Esophagus squamous epithelium (tissue), 5 donors: ENCODE measurements at places on chromosomes 5 and 9.

GRCh38 chr9:129595903-129596540 is 24.9 kb downstream of the C9orf50 start:
- no peak for DNase-seq

GRCh38 chr5:66987949-66988838 is 208.4 kb downstream of the CD180 start:
- DNase-seq, result no peak

DNA sequence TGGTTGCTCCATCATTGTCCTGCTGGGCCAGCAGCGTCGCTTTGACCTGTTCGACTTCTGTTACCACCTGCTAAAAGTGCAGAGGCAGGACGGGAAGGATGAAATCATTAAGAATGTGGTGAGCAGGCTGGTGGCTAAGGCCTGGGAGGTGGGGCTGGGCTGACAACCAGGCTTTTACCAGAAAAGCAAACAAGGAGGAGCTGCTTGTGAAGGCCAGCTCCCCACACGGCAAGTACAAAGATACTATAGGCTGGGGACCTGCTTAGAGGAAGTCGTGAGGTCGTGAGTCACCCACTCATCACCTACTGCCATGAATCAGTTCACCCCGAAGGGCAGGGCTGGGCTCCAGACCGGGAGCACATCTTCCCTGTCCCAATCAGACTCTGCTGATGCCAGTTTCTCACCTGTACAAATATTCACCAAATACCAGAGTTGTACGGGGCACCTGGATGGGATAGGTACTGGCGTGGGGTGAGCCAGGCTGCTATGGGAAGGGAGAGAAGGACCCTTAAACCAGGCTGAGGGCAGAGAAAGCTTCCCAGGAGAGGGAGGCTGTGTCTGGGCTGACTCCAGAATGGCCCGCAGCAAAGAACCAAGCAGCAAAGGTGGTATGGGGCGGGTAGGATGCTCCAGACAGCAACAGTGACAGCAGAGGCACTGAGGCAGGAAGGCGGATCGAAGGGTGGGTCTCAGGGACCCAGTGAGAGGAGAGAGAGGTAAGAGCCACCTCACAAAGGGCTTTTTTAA is 69.3 kb upstream of the NIPAL4 start:
- no peak for DNase-seq

GRCh38 chr5:61999371-61999770 is 306.6 kb upstream of the KIF2A start:
- DNase-seq, result no peak

GRCh38 chr5:14231156-14231555 is 88.0 kb downstream of the TRIO start:
- DNase-seq, result no peak

- DNase-seq, result no peak
Measured at GRCh38 chr5:609506-609905, 2.6 kb upstream of the CEP72 start.

GRCh38 chr5:139262059-139262741 is 31.3 kb upstream of the MATR3 start:
- no peak for DNase-seq

GRCh38 chr9:4574657-4575243 is 84.5 kb downstream of the SLC1A1 start:
- no peak for DNase-seq

GRCh38 chr5:22751536-22751935 is 101.6 kb downstream of the CDH12 start:
- no peak for DNase-seq

DNA sequence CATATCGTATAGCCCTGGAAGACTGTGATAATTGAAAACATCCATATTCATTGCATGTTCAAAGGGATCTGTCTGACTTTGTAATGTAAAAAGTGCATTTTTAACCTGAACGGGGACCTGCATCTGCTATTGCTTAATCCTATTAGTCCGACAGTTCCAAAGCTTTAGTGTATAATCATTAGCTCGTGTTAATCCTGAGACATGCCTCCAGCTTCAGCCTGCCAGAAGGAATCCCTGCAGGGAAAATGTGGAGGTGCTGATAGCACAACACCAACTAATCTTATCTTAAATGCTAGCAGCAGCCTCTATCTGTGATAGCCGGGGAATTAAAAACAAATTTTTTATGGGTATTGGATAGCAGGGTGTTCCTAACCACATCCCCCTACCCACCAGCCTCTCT is 495.2 kb downstream of the TLE4 start:
- no peak for DNase-seq
